ENCODE measurements at places on chromosomes 7 and 10.
A peak's percentile ranks its signal among the peaks of the same experiment; 100 is the strongest.

DNA sequence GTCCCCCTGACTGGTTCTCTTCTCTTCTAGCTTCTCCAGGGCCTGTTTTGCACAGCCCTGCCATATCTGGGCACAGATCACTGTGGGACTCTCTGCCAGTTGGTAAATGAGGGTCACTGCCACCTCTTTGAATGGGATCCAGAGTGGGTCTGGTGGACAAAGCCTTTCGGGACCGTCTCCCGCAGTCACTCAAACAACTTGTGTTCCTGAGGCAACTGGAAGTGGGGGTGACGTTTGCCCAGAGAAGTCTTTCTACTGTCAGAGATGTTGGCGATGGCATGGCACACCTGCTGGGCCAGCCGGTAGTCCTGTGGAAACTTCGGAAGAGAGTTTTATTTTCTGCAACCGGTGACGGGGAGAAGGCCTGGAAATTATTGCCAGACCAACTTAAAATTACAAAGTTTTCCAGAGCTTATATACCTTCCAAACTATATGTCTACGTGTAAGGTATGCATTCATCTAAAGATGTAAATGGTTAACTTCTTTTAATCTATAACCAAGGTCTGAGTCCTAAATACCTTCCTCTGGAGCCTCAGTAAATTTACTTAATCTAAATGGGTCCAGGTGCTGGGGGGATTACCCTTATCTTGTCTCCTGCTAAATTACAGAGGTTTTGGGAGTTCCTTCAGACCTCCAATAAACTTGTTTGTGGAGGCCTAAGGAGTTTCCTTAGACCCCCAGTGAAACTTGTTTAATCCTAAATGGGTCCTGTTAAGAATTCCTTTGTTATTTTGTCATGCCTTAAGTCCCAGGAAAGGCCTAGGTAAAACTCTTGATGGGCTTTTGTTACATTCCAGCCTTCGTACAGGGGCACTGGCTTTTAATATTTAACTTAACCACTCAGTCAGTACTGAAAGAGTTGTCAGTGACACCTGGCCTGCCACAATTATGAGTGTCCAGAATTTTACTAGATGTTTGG lies 94.0 kb downstream of the NPSR1 start:
- DNase-seq, result no peak

GRCh38 chr10:31754803-31755624 lies 173.6 kb downstream of the ARHGAP12 start:
- DNase-seq, result no peak

DNA sequence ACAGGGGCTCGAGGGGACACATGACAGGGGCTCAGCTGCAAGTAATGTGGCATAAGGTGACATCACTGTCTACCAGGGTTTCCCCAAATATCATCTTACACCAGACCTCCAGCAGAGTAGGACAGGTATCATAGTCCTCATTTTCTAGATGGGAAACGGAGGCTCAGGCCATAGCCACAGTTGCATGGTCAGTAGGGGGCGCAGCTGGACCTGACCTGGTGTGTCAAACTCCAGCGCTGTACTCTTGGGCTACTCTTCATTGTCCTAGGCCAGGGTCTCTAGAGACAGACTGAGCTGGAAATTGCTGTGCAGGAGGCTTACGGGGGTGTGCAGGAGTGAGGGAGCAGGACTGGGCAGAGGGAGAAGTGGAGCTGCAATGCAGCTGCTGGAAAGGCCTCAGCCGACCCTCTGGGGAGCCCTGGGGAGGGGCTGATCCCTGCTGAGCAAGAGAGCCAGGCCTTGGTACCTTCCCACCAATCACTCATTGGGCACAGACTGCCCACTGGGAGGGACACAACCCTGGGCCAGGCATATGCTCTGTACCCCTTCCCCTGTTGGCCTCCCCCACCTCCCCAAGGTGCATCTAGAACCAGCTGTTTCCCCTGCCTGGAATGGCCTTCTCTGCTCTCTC lies 89.9 kb downstream of the CDH23 start:
- DNase-seq, result no peak

GRCh38 chr7:69749372-69749979 lies 151.2 kb downstream of the AUTS2 start:
- DNase-seq, result no peak

DNA sequence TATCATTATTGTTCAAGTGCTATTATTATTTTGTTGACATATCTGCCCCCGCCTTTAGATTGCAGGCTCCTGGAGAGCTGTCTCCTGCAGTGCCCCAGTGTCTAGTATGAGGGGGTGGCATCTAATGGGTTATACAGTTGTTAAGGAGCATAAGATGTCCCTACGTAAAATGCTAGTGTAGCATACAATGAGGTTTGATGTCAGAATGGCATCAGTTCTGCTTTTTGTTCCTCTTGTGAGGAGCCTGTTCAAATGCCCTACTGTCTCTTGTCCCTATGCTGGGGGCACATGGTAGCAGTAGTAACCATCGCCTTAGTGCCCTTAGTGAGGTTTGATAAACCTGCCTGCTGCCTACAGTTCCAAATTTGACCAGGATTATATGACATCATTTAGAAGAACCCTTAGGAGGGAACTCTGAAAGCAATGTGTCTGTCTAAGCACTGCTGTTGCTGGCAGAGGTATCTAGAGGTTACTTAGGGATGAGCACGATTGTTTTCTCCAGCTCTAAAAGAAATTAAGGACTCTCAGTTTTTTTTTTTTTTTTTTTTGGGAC lies 9.7 kb downstream of the CREM start:
- DNase-seq, result no peak

DNA sequence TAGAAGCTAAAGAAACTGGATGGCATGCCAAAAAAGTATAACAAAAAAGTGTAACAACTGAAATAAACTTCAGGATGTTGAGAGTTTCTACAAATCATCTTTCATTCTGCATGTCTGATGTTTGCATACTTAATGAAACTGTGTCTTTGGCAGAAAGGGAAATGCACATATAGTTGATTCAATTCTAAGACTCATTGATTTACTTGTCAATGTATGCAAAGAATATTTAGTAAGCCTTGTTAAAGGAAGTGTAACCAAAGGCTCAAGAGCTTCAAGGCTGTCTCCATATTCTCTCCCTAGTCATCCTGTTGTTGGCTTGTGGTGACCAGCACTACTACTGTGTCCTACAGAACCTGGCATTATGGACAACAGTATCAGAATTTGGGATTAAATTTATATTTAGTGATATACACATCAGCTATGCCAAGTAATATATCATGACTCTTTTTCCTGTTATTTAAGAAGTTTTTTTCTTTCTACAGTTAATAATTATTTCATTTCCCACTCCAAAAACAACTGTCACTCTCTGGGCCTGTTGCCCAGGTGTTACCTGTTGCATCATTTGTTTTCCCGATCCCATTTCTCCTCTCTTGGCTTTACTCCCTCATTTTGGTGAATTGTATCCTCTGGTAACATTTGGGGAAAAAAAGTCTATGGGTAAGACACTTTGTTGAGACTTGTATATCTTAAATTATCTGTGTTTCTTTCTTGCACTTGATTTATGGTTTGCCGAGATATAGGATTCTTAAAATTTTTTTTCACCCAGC lies 226.6 kb upstream of the BMPER start:
- DNase-seq, result no peak

GRCh38 chr10:85448716-85449115 lies 917.9 kb downstream of the GRID1 start:
- no peak for DNase-seq

- DNase-seq, result no peak
These were observed 139.8 kb upstream of the CDK13 start for GRCh38 chr7:39810204-39810642.

DNA sequence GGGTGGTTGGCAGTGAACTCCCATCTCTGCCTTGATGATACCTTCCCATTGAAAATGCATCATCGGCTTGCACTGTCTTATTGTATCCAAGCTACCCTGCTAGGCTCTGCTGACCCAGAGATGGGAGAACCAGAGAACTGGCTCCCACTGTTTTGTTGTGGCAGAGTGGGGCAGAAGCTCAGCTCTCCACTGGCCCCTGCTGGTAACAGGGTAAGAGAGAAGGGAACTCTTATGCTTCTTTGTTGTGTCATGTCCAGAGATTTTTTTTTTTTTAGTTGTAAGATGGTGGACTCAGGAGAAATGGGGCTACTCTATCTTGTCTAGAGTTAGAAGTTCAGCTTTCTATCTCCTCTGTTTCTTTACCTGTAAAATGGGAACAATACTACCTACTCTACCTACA lies 100.5 kb upstream of the SDK1 start:
- no peak for DNase-seq

DNA sequence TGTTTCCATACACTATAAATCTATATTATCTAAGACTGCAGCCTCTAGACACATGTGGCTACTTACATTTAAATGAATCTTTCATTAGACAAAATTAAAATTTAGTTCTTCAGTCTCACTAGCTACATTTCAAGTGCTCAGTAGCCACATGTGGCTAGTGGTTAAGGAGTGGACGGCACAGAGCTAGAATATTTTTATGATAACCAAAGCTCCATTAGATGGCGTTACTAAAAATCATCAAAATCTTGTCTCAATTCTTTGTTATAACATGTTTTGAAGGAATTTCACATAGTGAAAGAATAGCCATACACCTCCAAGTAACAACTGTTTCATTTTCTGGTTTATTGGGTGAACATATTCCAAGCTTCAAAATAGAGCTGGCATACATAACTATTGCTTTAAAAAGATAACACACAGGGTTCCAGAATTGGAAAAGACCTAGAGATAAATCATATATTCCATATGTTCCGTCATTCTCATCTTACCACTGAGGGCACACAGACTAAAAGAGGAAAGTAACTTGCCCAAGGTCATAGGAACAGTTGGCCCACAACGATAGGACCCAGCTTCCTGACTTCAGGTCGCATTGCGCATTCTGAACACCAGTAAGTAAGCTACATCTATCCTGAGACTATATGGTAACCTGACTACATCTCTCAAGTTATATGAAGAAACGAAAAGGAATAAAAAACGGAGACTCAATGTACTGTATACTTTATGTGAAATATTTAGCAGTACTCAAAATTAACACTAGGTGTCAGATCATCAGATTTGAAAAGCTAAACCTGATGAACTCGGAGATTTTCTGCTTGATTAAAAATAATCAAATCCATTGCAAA lies 66.6 kb downstream of the CAV1 start:
- no peak for DNase-seq

GRCh38 chr7:95804052-95804451 lies 31.7 kb downstream of the DYNC1I1 start:
- no peak for DNase-seq

GRCh38 chr7:8620169-8620568 lies 186.8 kb downstream of the NXPH1 start:
- no peak for DNase-seq

DNA sequence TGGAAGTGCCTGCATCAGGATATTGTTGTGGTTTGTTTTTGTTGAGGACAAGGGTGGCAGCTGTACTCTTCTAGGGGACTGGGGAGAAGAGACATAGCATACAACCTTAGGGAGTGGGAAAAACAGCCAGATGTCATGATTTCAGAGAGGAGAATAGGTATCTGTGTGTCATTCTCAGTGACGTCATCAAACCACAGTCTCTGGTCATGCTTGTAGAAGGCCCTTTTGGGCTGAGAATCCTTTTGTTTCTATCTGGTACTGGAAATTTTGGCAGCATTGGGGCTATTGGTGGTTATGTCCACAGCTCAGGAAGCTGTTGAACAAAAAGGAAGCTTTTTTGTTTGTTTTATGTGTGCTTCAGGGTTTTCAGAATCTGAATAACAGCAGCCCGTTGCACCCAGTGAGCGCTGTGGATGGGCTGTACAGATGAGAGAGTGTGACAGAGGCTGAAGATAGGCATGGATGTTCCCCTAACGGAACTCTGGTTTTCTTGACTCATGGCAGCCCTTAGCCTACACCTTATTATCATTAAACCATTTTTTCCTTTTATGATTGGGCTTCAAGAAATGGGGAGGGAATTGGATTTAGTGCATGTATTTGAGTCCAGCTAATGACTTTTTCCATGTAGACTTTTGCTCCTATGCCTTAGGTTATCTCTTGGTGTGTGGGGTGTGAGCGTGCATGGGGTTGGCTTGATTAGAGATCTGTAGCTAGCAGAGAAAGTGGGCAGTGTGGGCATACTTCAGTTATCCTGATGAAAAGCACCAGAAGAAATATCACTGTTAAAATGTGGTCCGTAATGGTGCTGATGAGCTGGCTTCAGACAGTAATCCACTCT lies 65.7 kb downstream of the SND1 start:
- no peak for DNase-seq

DNA sequence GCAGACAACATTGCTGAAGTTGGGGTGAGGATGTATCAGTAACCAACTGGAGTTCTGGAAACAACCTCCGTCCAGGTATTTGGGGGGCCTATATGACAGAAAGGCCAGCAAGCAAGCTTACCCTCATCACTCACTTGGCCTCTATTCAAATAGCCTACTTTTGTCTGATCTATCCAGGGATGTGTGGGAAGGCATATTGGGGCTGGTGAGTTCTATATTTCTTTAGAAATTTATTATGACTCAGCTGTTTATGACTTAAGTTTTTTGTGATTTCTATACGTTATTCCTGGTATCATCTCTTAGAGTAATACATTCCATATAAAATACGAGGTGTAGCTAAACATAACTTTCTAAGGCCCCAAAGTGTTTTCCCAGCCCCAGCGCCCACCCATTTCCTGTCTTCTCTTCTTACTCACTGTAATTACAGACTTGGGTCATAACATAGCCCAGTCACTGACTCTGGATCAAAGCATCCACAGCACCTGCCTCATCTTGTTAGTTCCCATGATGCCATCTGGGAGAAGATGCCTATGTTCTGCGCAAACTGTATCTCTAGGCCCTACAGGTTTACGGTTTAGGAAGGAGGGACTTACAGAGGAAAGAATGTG lies 18.1 kb downstream of the GARS1 start:
- DNase-seq, result no peak

DNA sequence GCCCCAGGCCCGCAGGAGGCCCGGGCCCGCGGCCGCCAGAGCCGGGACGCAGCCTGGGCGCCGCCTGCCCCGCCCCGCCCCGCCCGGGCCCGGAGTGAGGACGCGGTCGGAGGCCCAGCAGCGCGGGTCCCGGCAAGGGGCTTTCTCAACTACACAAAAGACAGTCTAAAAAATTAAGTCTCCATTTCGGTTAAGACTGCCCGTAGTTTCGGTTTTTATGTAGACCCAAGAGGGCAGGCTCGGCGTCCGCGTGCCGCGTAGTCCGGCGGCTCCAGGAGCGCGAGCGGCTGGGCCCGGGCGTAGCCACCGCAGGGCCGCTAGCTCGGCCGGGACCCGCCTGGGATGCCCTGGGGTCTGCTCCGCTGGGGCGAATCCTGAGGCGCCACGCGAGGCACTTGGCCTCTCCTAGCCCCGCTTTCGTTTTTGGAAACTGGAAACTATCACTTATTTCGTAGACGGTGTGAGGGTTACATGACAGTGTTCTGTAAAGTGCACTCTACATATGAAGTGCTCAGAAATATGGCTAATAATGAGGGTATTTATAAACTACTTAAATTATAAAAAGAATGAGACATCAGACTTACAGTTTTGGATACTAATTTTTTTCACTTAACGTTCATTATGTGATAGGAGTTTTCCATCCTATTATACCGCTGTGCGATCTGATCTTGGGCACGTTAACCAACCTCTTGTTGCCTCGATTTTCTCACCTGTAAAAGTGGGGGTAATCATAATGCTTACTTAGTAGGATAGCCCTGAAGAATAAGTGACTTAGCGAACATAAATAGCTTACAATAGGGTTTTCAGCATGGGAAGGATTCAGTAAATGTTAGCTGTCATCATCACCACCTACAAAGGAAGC lies 573 bp downstream of the BLVRA start:
- peak; percentile 25 for DNase-seq

GRCh38 chr7:104652434-104652833 lies 324.0 kb downstream of the LHFPL3 start:
- DNase-seq, result no peak

Measured in stimulated activated CD4-positive, alpha-beta T cell treated with anti-CD3 and anti-CD28 coated beads, TNF-alpha, amount 100 ng/mL, for 4 hours (primary cell).